ENCODE measurements at places on chromosomes 6 and 20. TPM values are rescaled to one million over a fixed set of nuclear protein-coding genes. Genes with fewer than 3 reads are reported as not detected.

The ID4 gene
- not detected for polyA plus RNA-seq

The CRIP3 gene
- not detected for polyA plus RNA-seq

The TGM3 gene
- not detected for polyA plus RNA-seq

The PBOV1 gene
- not detected for polyA plus RNA-seq

The PDE7B gene
- 0.07 TPM for polyA plus RNA-seq

The POU5F1 gene
- not detected for polyA plus RNA-seq

The RAMACL gene
- 0.15 TPM for polyA plus RNA-seq

The QKI gene
- polyA plus RNA-seq = 27.5 TPM

The BCKDHB gene
- 19.8 TPM for polyA plus RNA-seq

The STMN3 gene
- 24.7 TPM for polyA plus RNA-seq

The MATN4 gene
- not detected for polyA plus RNA-seq

The AKIRIN2 gene
- 55.6 TPM for polyA plus RNA-seq

The CEP162 gene
- polyA plus RNA-seq = 5.6 TPM

The RGS19 gene
- polyA plus RNA-seq = 120 TPM

The FAM209B gene
- polyA plus RNA-seq = 0.61 TPM

The C6orf132 gene
- not detected for polyA plus RNA-seq

The TCP11 gene
- polyA plus RNA-seq = not detected

The COL21A1 gene
- not detected for polyA plus RNA-seq

The F13A1 gene
- polyA plus RNA-seq = 0.16 TPM

The PPP1R16B gene
- 40.2 TPM for polyA plus RNA-seq

The VWA7 gene
- 2.5 TPM for polyA plus RNA-seq

The ISM1 gene
- polyA plus RNA-seq = 1.3 TPM

The NFATC2 gene
- polyA plus RNA-seq = 52.1 TPM

The DLK2 gene
- polyA plus RNA-seq = 1.4 TPM

The CPNE5 gene
- polyA plus RNA-seq = 0.44 TPM

The APCDD1L gene
- not detected for polyA plus RNA-seq

The CST3 gene
- polyA plus RNA-seq = 4.9 TPM

The PRR18 gene
- polyA plus RNA-seq = not detected

The IL17F gene
- polyA plus RNA-seq = not detected

The ZSCAN9 gene
- 4.7 TPM for polyA plus RNA-seq

The IRF4 gene
- 3.4 TPM for polyA plus RNA-seq

The VPS16 gene
- polyA plus RNA-seq = 40.1 TPM
